ENCODE measurements at places on chromosomes 4 and X.
A peak's percentile ranks its signal among the peaks of the same experiment; 100 is the strongest.

GRCh38 chr4:19213388-19213787 is 1038.3 kb upstream of the SLIT2 start:
- no peak for DNase-seq

DNA sequence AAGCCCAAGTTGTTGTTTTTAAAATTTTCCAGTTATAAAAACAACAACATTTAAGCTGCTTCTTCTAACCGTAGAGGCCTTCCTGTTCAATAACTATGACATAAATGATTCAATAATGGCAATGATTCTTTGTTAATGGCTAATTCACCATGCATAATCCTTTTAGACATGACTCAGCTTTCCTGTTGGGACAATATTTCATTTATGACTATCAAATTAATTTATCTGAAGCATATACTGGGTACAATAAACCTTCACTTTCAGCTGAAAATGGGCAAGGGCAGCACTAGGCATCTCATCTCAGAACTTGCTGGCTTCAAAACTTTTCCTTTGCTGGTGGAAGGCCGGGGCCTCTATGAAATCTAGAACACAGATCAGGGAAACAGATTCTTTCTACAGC is 38.9 kb downstream of the TBC1D9 start:
- no peak for DNase-seq

- no peak for DNase-seq
Observed at GRCh38 chr4:31741326-31741725, 1021.2 kb downstream of the PCDH7 start.

DNA sequence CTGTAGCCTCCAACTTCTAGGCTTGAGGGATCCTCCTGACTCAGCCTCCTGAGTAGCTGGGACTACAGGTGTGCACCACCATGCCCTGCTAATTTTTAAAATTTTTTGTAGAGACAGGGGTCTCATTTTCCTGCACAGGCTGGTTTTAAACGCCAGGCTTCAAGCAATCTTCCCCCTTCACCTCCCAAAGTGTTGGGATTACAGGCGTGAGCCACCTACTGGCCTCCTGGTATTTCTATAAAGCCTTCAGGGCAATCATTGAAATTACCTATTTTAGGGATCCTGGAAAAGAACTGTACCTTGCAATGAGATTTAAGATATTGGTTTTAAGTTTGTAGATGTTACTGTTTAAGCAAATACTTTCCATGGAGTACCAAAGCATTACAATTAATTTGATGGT is 13.5 kb upstream of the PLS3 start:
- DNase-seq = no peak

- DNase-seq = no peak
Observed at GRCh38 chr4:113990886-113991285, 11.4 kb upstream of the ARSJ start.

GRCh38 chr4:141571362-141571761 is 65.0 kb upstream of the IL15 start:
- DNase-seq = no peak

DNA sequence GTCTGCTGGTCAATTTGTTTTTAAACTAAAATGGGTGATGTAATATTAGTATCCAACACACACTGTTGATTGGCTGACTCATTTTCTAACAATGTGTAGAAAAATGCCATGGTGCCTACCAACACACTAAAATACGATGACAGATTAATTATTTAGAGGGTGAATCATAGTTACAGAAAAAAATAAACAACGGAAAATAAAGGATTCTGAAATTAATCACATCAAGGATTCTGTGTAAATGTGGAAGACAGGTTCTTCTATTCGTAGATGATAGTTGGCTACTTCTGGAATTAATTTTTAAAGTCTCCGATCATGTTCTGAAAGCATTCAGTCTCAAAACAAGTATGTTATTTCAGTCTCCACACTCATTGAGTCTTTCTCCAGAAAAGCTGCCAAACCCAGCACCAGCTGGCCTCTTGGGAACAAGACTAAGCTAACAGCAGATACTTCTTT is 8.2 kb upstream of the IQCM start:
- peak; percentile 14 for DNase-seq

- DNase-seq = peak; percentile 2
Observed at GRCh38 chrX:18833071-18833731, 125.8 kb downstream of the PPEF1 start.

DNA sequence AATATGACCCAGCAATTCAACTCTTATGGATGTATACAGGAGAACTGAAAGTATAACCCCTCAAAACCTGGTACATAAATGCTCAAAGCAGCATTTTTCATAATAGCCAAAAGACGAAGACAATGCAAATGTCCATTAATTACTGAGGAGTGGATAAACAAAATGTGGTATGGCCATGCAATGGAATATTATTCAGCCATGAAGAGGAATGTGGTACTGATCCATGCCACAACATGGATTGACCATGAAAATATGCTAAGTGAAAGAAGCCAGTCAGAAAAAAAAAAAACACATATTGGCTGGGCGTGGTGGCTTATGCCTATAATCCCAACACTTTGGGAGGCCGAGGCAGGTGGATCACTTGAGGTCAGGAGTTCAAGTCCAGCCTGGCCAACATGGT is 74.5 kb upstream of the PLS3 start:
- DNase-seq = no peak

DNA sequence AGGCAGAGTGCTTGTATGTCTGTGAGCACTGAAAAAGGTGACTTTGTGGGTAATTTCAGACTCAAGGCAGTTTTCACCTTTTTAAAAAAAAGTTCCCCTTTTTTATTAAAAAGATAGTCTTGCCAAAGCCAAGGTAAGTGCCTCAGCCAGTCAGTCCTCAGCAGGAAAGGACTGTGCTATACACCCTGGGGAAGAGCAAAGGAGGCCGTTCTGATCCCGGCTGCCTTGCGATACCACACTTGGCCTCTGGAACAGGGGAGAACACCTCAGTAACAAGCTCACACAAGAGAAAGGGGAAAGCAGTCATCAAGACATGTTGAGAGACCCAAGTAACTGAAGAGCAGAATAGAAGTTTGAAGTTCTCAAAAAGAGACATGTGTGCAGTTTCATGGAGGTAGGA is 541.7 kb downstream of the BCOR start:
- no peak for DNase-seq

DNA sequence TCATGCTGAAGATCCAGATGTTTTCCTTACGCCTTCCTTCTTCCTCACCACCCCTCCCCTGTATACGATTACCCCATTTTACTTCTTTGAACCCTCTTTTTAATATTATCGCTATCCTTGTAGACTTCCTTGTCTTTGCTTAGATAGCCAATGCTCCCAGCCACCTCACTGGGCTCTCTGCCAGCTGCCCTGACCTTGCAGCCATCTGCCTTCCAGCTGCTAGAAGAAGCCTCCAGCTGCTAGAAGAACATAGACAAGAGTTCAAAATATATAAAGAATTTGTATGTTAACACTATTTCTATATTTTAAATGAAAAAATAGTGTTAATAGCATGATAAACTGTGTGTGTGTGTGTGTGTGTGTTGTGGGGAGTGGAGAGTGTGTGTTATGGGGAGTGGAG is 374.7 kb downstream of the ANKRD50 start:
- no peak for DNase-seq

All from pons (tissue), 1 donor.